Head of caudate nucleus (tissue), 42 donors: ENCODE measurements at places on chromosomes 16 and 17.

DNA sequence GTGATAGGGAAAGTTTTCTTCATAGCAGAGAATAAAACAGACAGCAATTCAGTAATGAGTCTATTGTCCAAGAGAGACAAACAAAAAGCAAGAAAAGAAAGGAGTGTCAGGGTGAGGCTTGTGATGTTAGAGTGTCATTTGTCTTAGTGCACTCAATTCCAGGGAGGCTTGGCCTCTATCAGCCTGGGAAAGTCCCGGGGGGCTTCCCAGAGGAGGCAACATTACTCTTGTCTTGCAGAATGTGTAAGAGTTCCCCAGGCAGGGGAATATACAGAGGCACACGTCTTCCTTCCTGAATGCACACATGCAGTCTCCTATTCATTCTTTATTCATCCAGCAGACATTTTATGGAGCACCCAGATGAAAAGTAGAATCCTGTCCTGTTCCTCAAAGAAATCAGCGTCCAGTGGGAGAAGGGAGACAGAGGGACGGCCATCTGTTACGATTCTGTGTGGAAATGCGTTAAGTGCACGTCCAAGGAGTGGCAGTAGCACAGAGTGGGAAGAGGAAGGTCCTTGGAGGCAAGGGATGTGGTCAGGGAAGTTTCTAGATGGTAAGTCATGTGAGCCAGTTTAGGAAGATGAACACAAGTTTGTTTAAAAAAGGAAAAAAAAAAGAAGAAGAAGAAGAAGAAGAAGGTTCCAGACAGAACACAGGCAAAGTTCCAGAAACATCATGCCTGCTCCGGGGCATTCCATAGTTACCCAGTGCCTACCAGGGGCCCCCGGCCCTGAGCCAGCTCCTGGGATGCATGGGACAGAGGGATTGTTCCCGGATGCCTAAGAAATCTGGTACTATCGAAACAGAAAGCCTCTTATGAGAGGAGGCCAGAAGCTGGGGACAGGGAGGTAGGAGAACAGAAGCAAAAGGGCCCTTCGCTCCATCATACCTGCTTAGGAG lies 21.1 kb downstream of the CACNG4 start:
- DNase-seq = no peak

DNA sequence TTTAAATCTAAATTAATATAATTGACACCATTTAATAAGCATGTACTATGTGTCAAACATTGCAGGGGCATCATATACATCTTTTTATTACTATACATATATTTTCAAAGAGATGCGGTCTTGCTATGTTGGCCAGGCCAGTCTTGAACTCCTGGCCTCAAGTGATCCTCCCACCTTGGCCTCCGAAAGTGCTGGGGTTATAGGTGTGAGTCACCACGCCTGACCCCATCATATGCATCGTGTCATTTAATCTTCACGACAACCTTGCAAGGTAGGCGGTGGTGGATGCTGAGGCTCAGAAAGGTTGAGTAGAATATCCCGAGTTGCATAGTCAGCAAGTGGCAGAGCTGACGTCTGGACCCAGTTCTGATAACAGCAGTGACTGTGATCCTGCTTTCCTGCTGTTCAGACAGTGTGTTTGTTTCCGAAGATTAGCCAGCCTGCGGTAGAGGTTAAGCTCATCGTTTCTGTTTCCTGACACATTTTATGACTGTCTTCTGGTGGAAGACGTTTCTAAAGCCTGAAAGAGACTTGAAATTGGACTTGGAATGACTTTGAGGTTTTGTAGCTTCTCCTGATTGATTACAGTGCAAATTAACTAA lies 316.6 kb downstream of the SNX29 start:
- no peak for DNase-seq

DNA sequence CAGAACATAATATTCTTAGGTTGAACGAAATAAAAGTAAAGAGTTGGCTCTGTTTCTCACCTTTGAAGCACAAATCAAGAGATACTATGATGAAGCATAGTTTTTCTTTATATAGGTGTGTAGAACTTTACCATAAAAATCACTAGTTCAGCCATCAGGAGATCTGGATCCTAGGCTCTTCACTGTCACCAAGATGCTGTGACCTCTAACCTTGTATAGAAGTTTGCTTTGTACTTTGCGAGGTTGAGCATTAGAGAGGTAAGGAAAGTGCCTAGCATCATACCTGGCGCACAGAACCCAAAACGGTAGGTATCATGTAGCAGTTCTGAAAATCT lies 553 bp upstream of the CDC6 start:
- no peak for DNase-seq

DNA sequence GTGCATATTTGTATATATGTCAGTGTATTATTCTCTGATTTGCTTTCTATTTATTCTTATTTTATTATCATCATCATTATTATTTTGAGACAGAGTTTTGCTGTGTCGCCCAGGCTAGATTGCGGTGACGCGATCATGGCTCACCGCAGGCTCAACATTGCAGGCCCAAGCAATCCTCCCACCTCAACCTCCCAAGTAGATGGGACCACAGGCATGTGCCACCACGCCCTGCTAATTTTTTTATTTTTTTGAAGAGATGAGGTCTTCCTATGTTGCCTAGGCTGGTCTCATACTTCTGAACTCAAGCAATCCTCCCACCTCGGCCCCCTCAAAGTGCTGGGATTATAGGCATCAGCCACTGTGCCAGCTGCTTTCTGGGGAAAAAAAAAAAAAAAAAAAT lies 8.4 kb upstream of the ARHGAP17 start:
- DNase-seq = no peak

GRCh38 chr16:35533683-35534082 lies 2074.3 kb downstream of the TP53TG3F start:
- DNase-seq = no peak
